AG09319 (cell line): ENCODE measurements at places on chromosomes 5 and 9.

DNA sequence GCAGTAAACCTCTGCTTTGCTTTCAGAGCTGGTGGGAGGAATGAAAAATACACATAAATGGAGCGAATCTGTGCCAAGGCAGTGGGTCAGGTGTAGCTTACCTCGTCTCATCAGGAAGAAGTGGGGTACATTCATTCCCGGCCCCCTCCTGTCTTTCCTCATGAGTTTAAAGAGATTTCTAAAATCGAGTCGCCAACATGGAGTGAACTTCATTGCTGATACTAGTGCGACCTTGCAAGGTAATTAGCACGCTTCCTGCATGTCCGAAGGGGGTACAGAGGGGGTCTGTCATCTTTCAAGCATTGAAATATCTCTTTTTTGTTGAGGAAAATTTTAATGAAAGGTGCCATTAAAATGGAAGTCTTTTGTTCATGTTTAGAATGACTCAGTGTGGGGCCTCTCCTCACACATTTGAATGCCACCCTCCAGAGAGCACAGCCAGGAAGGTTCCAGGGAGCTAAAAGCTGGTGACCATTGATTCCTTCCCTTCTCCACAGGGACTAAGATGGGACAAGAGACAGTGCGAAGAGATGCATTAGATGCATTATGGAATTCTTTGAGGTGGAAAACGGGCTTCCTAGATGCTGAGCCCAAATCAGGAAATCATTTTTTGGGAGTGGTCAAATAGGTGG is 114.2 kb downstream of the IRX1 start:
- DNase-seq: no peak

- no peak for DNase-seq
Measured at GRCh38 chr9:95028853-95029219, 288.7 kb downstream of the FANCC start.

GRCh38 chr9:4371108-4371507 is 71.2 kb upstream of the GLIS3 start:
- peak; percentile 44 for DNase-seq

DNA sequence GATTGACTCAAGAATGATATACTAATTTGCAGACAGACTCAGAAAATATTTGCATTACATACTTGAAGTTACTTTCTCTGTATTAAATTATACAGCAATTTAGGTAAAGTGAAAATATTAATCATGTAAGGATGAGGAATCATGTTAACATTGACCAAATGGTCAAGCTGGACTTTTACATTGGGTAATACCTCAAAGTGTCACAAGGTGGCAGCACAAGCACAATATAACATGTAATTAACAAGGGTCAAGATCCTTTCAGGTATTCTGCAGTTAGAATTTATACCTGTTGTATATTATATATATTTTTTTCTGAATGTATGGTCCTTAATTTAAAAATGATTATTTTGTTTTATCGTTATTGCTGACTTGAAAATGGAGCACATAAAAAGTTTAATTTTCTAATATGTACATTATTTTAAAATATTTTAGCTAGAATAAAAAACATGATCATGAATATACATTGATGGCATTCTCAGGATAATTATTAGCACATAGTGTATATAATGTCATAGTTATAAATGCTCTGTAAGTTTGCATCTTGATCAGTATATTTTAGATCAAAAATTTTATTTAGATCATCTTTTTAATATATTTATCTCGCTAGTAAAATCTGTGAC is 8.6 kb downstream of the HAPLN1 start:
- DNase-seq: no peak

DNA sequence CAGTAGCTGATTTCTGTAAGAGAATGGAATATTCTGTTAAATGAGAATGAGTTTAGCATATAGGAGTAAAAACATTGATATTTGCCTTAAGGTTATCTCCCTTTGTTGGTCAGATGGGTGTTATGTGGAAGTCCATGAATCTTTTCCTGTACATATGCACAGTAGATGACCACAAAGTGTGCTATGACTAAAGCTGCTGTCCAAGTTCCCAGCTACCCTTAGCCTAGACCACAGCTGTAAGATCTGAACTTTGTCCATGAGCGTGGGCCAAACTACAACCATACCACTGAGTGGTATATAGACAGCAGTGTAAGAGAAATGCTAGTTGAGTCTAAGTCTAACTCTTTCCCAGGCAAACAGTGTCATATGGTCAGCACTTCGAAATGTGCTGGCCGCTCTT is 48.8 kb downstream of the CD180 start:
- DNase-seq: no peak

DNA sequence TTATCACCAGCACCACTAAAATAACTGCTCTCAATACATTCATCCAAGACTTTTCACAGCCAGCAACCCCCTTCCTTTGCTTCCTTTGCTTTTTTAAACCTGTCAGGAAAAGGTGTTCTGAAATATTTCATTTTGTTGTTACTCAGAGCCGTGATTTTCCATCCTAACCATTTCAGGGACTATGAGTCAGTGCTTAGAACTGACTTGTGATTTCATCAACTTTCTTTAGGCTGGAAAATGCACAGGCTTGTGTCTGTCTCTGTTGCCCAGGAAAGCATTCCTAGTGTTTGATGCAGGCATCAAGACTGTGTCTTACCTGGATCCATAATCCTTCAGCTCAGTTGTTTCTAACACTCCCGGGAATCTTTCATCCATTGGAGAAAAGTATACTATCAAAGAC is 805.6 kb downstream of the BRINP1 start:
- no peak for DNase-seq

- no peak for DNase-seq
Measured at GRCh38 chr5:143026380-143026779, 256.2 kb downstream of the ARHGAP26 start.
